Spinal cord (tissue), 10 donors: ENCODE measurements at places on chromosomes 3 and 15. TPM values are rescaled to one million over a fixed set of nuclear protein-coding genes. Genes with fewer than 3 reads are reported as not detected.

Gene ACTC1
- total RNA-seq = 2.0 TPM

Gene FBXW12
- 0.61 TPM for total RNA-seq

Gene ST6GAL1
- total RNA-seq = 33.5 TPM

DNA sequence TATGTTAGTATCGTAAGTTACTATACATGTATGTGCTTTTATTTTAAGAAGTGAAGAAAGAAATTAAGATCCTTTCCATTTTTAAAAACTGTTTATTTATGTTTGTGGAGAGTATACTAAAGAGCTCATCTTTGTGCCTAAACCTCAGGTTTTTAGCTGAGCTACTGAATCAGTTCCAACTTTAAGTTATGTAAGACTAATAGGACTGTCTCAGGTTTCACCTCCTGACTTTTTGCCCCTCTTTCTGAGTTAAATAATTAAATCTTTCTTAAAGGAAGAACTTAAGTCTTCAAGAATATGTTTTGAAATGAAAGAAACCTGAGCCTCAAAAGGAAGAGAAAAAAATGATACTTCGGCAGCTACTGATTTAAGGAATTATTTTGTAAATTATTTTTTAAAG is 2.6 kb downstream of the SLMAP start:
- no peak for DNase-seq

Gene NOX5
- total RNA-seq = 0.22 TPM

GRCh38 chr3:145959457-145960088 is 201.4 kb downstream of the PLOD2 start:
- DNase-seq = no peak

GRCh38 chr3:43692971-43693370 is 2.2 kb downstream of the ABHD5 start:
- peak; percentile 54 for DNase-seq

Gene MAP6D1
- total RNA-seq = 10.7 TPM

DNA sequence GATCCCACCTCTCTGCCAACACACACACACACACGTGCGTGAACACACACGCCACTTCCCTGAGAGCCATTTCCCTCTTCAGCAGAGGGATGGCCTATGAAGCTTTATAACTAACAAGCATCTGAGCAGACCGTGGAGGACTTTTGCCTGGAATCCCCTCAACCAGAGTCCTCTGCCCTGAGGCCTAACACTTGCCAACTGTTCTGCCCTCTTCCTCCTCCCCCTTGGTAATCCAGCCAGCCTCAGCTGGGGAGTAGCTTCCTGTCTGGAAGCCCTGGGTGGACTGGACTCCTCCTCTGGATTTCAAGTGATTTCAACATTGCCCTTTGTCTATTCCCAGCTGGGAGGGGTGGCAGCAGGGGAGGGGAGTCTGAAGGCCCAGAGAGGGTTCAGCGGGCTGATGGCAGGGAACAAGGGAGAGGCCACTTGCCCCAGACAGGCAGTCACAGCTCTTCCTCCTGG is 68.4 kb upstream of the HACD2 start:
- no peak for DNase-seq

- no peak for DNase-seq
Measured at GRCh38 chr3:38210141-38210757, 44.9 kb downstream of the OXSR1 start.

DNA sequence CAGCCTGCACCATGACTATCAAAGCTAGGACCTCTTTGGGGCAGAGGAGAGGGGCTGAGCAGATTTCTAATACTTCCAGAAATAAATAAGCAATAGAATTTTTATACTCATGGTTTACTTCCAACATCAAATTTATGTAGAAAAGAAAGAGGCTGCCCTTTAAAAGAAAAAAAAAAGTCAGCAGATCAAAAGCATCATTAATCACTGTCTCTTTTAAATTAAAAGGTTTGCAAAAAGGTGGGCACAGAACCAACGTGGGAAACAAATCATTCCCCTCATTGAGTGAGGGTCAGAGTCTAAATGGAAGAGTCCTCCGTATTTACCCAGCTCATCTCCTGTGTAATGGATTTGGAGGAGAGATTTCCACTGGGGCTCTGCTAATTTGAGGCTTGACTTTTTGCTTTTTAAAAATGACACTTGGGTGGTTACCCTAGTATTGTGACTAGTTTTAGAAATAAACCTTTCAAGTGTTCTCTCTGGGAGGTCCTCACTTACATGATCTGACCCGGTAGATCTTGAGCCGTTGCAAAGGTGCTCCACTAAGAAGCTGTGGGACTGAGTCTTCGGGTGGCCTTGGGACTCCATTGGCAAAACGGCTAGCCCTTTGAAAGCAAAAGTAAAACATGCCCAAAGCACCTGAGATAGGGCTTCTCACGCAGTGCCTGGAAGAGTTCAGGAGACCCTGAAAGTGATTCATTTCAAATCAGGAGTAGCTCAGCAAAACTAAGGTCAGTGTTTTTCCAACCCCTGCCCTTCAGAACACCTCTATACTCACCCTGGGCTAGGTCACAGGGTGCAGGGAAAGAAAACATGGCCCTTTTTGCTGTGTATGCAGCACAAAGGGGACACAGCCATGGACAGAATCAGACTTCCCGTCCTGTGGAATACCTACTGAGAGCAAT is 320.9 kb downstream of the FOXP1 start:
- DNase-seq = no peak

Gene HPS3
- total RNA-seq = 22.9 TPM

- no peak for DNase-seq
Measured at GRCh38 chr15:67062369-67062985, 2.9 kb upstream of the SMAD3 start.

- peak; percentile 17 for DNase-seq
Measured at GRCh38 chr3:129277829-129278271, 820 bp upstream of the HMCES start.

- no peak for DNase-seq
Measured at GRCh38 chr3:113002037-113002436, 11.3 kb downstream of the GTPBP8 start.

Gene GOLGA8M
- total RNA-seq = 1.3 TPM

DNA sequence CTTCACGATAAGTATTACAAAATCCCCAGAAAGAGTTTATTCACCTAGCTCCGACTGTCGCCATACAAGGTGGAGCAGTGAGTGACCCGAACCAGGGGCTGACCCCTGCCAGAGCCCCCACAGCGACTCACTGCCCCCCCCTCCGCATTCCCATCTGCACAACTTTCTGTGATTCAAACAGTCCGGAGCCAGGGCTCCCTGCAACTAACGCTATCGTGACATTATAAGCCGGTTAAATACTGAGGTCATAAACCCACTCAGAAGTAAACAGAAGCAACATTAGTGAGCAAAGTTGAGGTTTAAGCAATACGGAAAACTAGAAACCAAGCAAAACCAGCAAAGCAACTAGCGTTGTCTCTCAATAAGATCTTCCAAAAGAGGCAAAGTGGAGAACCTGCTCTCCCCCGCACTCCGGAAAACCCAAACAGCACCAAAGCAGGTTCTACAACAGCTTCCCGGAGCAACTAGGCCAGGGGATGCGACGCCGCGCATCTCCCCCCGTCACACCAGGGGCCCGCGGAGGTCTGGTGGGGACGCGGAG is 642 bp downstream of the SCAP start:
- DNase-seq = no peak

Gene STRA6
- total RNA-seq = 69.0 TPM

- DNase-seq = peak; percentile 75
Measured at GRCh38 chr15:60787837-60788691, 309.1 kb upstream of the ICE2 start.

Gene GOLGA8J
- total RNA-seq = 0.40 TPM

DNA sequence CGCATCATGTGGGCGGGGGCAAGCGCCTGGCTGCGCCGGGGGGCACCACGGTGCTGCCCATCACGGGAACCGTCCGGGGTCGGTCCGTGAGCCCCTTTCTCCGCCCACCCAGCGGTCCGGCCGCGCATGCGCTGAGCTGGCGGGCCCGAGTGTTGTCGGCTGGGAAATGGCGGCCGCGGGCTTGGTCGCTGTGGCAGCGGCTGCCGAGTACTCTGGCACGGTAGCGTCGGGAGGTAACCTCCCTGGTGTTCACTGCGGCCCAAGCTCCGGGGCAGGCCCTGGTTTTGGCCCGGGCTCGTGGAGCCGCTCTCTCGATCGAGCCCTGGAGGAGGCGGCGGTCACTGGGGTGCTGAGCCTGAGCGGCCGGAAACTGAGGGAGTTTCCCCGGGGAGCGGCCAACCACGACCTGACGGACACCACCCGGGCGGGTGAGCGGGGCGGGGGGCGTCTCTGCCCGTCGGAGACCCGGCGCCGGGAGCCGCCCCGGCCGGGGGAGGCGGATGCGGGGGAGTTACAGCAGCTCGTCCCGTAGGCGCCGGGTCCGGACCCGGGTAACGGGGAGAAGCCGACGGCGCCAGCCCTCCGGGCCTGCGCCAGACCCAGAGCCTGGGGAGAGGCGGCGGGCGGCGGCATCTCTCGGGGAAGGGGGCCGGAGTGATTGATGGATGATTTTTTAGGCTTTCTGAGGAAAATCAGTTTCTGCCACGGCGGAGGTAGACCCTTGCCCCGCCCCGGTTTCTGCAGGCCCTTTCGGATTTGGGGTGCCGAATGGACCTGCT is at the start of gene LRCH3:
LRCH3 (plus strand) TSS at position 142 of the 779 bp plus-strand sequence; CDS start at position 167, 25 bp downstream.
- peak; percentile 86 for DNase-seq

- no peak for DNase-seq
Measured at GRCh38 chr15:70099967-70100473, 2.3 kb upstream of the TLE3 start.

GRCh38 chr15:90209591-90209990 is 8.5 kb downstream of the SEMA4B start:
- no peak for DNase-seq

Gene GOLGA6D
- total RNA-seq = 0.10 TPM

GRCh38 chr3:141525814-141526213 is 39.0 kb downstream of the RASA2 start:
- DNase-seq = no peak

Gene PPARG
- 3.9 TPM for total RNA-seq

GRCh38 chr15:36332301-36332700 is 247.1 kb upstream of the CDIN1 start:
- no peak for DNase-seq

Gene CFAP91
- total RNA-seq = 18.3 TPM

DNA sequence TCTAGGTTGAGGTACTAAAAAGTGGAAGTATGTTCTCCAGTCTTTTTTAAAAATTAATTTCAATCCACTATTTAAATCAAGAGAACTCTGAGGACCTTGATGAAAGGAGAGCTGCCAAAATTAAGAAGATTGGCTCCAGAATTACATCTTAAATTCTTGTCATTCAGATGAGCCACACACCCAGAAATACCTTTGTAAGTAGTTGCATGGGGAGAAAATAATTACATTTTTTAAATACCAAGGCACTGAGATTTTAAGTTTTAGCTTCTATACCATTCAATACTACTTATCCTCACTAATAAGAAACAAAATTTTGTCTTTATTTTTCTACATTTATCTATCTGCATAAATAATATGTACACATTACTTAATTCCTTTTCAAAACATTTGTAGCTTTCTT is 1132.8 kb downstream of the OTOL1 start:
- no peak for DNase-seq

DNA sequence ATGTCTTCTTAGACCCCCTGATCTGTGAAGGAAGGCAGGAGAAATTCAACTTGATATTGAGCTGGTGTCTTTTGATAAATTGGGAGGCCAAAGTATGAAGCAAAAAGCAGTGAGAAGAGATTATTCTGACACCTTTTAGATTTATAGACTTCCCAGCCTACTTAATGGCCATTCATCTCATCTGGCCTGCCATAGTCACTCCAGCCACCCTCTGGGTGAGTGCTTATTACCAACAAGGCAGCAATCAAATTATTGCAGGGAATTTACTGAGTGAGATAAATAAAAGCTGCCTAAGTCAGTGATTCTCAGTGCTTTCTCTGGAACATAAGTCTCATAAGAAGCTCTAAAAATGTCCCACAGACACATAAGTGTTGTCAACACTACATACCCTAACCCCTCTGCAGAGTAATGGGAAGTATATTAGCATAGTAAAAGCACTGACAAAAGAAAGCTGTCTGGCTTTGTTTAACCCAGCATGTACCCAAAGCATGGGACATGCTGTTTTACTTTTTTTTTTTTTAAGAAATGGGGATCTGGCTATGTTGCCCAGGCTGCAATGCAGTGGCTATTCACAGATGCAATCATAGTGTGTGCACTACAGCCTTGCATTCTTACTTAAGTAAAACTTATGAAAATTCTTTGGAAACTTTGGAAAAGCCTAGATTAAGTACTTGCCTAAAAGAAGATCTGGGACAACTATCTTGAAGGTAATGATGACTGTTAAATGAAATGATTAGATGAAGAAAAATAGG is 725.3 kb downstream of the TUSC7 start:
- no peak for DNase-seq

DNA sequence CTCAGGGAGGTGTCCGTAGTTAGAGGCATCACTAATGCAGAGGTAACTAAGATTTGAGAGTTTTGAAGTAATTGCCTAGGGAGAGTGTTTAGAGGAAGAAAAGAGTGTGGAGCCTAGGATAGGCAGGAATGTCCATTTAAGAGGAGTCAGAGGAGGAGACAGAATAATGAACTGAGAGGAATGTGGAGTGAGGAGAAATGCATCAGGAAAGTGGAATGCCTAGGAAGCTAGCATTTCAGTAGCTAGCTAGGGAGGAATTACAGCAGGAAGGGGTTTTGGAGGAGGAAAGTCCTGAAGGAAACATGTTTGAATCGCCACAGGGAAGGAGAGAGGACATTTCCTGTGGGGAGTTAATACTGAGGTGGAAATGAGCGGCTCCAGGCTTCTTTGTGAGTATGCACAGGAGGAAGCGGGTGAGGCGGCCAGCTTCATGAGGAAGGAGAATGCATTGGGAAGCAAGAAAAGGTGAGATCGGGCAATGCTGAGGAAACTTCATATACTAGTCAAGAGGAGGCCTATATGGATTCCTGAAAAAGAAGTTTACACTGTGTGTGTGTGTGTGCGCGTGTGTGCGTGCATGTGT is 154.3 kb downstream of the TMEM108 start:
- DNase-seq = no peak

DNA sequence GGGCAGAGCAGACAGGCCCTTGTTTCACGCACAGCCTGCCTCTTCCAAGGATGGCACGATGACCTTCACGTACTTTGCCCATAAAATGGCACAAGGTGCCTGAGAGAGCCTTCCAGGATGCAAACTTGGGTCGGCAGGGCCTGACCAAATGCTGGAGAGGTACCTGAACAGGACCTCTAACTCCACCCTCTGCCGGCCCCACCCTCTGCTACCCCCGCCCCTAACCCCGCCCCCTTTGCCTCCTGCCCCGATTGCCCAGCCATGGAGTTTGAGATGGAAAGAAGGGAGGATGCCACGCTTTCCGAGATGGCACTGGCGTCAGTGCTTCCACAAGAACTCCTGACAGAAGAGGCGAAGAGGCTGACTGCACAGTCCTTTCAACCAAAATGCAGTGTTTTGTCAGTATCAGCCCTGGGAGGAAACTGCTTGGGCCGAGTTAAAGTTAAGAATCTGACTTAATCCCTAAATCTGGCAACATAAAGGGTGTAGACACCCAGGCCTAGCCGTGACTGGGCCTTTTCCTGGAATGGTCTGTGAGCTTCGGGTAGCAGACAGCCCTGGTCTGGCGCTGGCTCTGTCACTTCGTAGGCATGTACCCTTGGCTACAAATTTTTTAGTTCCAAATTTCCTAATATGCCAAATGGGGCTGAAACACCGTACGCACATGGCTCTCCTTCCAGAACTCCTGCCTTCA is 230.3 kb upstream of the RGMA start:
- DNase-seq = no peak
